ENCODE measurements at places on chromosomes 13 and 19. TPM values are rescaled to one million over a fixed set of nuclear protein-coding genes. Genes with fewer than 3 reads are reported as not detected.

The NCR1 gene
- 0.35 TPM for total RNA-seq

The INTS6 gene
- 46.4 TPM for total RNA-seq

The ZNF440 gene
- total RNA-seq = 16.5 TPM

The PRX gene
- 1.3 TPM for total RNA-seq

The ZNF816 gene
- 14.3 TPM for total RNA-seq

The ZNF439 gene
- total RNA-seq = 7.8 TPM

The GADD45B gene
- total RNA-seq = 42.7 TPM

The LGALS14 gene
- total RNA-seq = 0.83 TPM

The SNRPD2 gene
- 575 TPM for total RNA-seq

The KIR3DL1 gene
- 0.12 TPM for total RNA-seq

The SLC25A41 gene
- not detected for total RNA-seq

The TMEM205 gene
- total RNA-seq = 25.4 TPM

The ZNF93 gene
- total RNA-seq = 13.1 TPM

The EXOC3L2 gene
- not detected for total RNA-seq

The ARL11 gene
- total RNA-seq = 2.0 TPM

The RPS28 gene
- total RNA-seq = 2,514 TPM

The KIR2DL4 gene
- not detected for total RNA-seq

The ZNF28 gene
- total RNA-seq = 27.6 TPM

The CBLC gene
- not detected for total RNA-seq

The FCGBP gene
- total RNA-seq = 4.8 TPM

The SCEL gene
- not detected for total RNA-seq

The ATP4B gene
- total RNA-seq = not detected

The EMC10 gene
- 66.9 TPM for total RNA-seq

The CD70 gene
- 6.8 TPM for total RNA-seq

The KLK15 gene
- not detected for total RNA-seq

The DPY19L3 gene
- total RNA-seq = 11.6 TPM

The ZIK1 gene
- total RNA-seq = 9.4 TPM

The MAP3K10 gene
- 20.5 TPM for total RNA-seq

The NKG7 gene
- 71.5 TPM for total RNA-seq

The ERICH4 gene
- not detected for total RNA-seq
